ENCODE measurements at places on chromosomes 12 and 14.
A peak's percentile ranks its signal among the peaks of the same experiment; 100 is the strongest.

DNA sequence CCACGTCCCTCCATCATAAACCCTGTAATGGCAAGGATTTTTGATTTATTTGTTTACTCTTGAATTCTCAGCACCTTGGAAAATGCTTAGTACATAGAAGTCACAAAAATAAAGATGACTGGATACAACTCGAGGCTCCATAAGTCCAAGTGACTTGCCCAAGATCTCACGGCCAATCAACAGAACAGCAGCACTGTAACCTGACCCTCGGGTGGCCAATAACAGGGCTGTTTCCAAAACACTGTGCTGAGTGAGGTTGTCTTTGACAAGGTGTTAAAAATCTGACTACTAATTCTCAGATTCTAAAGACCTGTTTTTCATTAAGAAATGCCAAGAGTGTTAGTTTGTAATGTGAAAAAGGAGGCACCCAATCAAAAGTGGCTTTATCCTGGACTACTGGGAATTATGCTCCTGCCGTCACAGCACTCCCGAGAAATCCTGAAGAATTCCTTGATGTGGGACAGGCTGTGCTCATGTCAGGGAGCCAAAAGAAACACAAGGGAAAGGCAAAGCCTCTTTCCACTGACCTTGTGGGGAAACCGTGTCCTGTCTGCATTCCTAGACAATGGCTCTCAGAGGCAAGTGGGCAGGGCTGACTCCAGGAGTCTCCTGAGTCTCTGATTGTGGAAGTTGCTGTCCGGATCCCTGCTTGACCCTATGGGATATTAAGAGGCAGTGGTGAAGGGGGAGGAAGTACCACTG is 204.7 kb upstream of the PELI2 start:
- no peaks in the 10 kb centered on the region for H3K36me3 ChIP-seq
- peaks cover 4% of the 10 kb centered on the region for H3K4me1 ChIP-seq
- no peaks in the 10 kb centered on the region for H3K27me3 ChIP-seq
- no peak for DNase-seq
- H3K4me3 ChIP-seq: no peak overlapping the region

DNA sequence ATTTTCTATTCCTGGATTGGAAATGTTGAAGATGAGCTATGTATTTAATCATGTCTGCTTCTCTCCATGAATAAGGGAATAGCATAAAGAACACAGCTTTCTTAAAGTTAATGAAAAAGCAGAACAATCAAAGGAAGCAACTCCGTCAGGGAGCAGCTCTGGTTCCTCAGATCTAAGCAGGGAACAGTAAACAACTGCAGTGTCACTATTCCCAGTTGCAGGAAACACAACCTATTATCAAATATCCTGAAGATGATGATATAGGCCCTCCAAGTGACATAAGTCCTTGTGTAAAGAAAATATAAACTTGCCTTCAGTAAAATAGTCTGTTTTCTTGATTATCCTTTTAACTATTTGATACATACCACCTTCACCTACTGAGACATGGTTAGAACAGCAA is 228.1 kb downstream of the KCNC2 start:
- no peaks in the 10 kb centered on the region for H3K36me3 ChIP-seq
- H3K27me3 ChIP-seq: peaks cover 4% of the 10 kb centered on the region
- H3K4me3 ChIP-seq: no peak overlapping the region
- no peak for DNase-seq
- peaks cover 24% of the 10 kb centered on the region for H3K4me1 ChIP-seq

DNA sequence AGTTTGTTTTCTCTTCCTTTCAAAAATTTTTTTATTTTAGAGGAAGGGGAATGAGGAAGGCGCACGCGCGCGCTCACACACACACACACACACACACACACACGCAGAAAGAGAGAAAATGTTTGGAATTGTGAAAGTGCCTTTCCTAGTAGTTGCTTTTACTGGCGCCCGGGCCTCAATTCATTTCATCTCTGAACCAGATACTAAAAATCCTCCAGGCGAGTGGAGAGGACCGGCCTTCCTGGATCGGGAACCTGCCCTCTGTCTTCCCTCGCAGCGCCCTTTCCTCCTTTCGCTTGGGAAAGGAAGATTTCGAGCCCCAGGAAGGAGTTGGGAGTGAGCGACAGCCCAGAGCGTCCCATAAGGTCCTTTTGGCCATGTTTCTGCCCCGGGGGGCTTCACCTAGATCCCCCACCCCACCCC is 7.8 kb upstream of the TBX3 start:
- H3K36me3 ChIP-seq: no peaks in the 10 kb centered on the region
- H3K4me1 ChIP-seq: peaks cover 31% of the 10 kb centered on the region
- no peak for DNase-seq
- H3K27ac ChIP-seq: no peak overlapping the region
- H3K27me3 ChIP-seq: peaks cover 38% of the 10 kb centered on the region
- H3K4me3 ChIP-seq: no peak overlapping the region

GRCh38 chr14:99809859-99810558 is 16.8 kb downstream of the EML1 start:
- H3K4me1 ChIP-seq: no peaks in the 10 kb centered on the region
- no peak overlapping the region for H3K4me3 ChIP-seq
- no peaks in the 10 kb centered on the region for H3K36me3 ChIP-seq

GRCh38 chr14:94312481-94313246 is 10.5 kb downstream of the SERPINA6 start:
- no peak overlapping the region for H3K4me3 ChIP-seq
- no peak for DNase-seq
- H3K27me3 ChIP-seq: peaks cover 2% of the 10 kb centered on the region

- H3K36me3 ChIP-seq: peaks cover 2% of the 10 kb centered on the region
- H3K27me3 ChIP-seq: no peaks in the 10 kb centered on the region
- no peaks in the 10 kb centered on the region for H3K4me1 ChIP-seq
- no peak for DNase-seq
- no peak overlapping the region for H3K27ac ChIP-seq
Observed at GRCh38 chr12:102379346-102380162, 100.8 kb downstream of the IGF1 start.

DNA sequence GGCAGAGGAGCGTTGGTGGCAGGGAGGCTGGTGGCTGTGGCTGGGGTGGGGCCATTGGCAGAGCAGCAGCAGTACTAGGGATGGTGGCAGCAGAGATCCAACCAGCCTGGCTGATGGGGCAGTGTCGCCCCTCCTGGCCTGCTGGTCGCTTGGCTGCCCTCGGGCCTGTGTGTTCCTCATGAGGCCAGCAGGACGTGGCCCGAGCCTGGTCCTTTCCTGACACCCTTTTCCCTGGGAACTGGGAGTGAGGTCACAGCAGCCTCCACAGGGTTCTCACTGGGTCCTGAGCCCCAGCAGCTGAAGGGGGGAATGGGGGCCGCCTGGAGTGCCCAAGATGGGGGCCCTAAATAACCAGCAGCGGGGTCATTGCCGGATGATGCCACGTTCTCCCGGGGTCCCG is 46.1 kb downstream of the KIF26A start:
- H3K27ac ChIP-seq: peak overlapping the region; percentile 89
- peaks cover 20% of the 10 kb centered on the region for H3K27me3 ChIP-seq
- DNase-seq: peak; percentile 51
- peaks cover 6% of the 10 kb centered on the region for H3K36me3 ChIP-seq
- no peak overlapping the region for H3K4me3 ChIP-seq

DNA sequence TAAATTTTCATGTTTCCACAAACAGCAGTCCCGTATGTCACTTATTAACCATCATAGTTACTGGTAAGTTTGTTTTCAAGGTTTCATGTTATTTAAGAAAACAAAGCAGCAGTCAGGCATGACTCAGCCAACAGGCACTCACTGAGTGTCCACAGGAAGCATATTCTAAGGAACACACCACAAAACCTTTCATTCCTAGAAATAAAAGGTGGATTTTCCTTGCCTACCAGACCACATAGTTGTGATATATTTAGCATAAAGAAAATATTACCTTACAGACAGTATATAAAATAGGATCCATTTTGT is 143.3 kb upstream of the AVPR1A start:
- no peak for DNase-seq
- H3K4me3 ChIP-seq: no peak overlapping the region
- peak overlapping the region; percentile 21 for H3K27ac ChIP-seq
- H3K4me1 ChIP-seq: peaks cover 9% of the 10 kb centered on the region
- no peaks in the 10 kb centered on the region for H3K36me3 ChIP-seq

GRCh38 chr12:53560912-53561589 is 53.8 kb upstream of the NPFF start:
- no peak for DNase-seq
- no peaks in the 10 kb centered on the region for H3K36me3 ChIP-seq
- H3K27ac ChIP-seq: no peak overlapping the region
- peaks cover 4% of the 10 kb centered on the region for H3K4me1 ChIP-seq
- H3K4me3 ChIP-seq: no peak overlapping the region

Measured in endothelial cell (in vitro differentiated cells).